ENCODE measurements at places on chromosomes 5 and 9. TPM values are rescaled to one million over a fixed set of nuclear protein-coding genes. Genes with fewer than 3 reads are reported as not detected.

DNA sequence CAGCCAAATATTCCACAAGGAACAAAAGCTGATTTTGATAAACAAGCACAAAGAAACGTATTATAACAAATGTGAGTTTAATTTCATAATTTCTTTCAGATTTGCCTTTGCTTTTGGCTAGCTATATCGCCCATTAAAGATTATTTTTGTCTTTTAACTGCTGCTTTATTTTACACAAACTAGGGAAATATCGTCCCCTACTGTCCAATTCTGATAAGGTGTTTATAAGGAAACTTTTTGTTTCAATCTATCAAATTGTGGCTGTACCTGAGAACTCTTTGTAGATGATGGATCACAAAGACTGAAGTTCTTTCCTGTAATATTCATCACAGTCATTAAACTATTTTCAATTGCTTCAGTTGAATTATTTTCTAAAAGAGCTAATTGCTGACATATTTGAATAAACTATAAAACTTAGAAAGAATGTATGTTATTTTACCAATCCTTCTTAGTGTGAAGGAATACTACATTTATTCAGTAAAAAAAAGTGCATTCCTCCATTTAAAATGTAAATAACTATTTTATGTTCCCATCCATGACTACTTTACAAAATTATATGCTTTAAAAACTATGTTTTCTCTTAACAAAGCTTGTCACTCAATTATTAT is 431.3 kb upstream of the ITGA1 start:
- H3K4me1 ChIP-seq = no peaks in the 10 kb centered on the region
- no peaks in the 10 kb centered on the region for H3K36me3 ChIP-seq
- H3K4me3 ChIP-seq = no peak overlapping the region
- no peak overlapping the region for H3K27ac ChIP-seq

DNA sequence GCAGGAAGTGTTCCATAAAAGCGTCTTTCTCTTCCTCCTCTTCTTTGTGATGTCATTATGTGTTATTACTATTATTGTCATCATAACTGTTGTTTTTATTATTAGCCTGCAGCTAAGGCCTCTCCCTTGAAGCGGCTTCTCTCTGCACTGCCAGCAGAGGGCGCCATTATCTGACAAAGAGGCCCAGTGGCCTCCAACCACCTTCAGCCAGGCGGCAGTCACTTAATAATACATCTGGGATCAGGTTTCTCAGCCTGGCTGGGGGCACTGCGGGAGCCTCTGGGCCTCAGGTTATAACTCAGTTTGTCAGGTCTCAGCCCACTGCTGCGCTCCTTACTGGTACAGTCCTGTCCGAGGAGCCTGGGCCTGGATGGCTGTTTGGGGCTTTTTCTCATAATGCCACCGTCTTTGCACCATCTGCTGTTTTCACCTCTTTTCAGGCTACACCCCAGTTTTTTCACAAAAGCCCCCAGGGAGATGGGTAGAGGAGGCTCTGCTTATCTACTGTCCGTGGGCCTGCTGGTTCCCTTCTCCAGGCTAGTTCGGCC is 281.9 kb downstream of the NSG2 start:
- H3K4me3 ChIP-seq = no peak overlapping the region
- no peak for DNase-seq
- no peaks in the 10 kb centered on the region for H3K4me1 ChIP-seq
- no peaks in the 10 kb centered on the region for H3K36me3 ChIP-seq
- H3K27ac ChIP-seq = no peak overlapping the region

DNA sequence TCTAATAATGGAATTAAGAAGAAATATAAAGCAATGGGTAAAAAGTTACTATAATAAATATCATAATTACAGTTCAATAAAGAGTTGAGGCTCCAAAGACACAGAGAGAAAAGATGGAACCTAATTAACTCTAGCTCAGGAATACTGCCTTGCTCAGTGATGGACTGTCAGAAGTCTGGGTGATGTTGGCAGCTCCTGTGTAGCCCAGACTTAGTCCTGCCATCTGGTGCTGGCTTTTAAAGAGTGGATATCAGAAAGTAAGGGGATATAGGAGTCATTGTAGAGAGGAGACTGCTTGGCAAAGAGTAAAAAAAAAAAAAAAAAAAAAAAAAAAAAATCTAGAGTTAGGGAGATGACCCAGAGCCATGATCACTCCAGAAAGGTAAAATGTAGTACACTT is 551.9 kb upstream of the DMAC1 start:
- no peak for DNase-seq
- no peaks in the 10 kb centered on the region for H3K36me3 ChIP-seq
- H3K27me3 ChIP-seq = no peaks in the 10 kb centered on the region
- no peaks in the 10 kb centered on the region for H3K4me1 ChIP-seq

GRCh38 chr5:103569313-103570060 is 6.9 kb upstream of the NUDT12 start:
- no peaks in the 10 kb centered on the region for H3K4me1 ChIP-seq
- no peaks in the 10 kb centered on the region for H3K27me3 ChIP-seq
- no peak overlapping the region for H3K27ac ChIP-seq
- no peak for DNase-seq
- H3K36me3 ChIP-seq = no peaks in the 10 kb centered on the region
- no peak overlapping the region for H3K4me3 ChIP-seq

GRCh38 chr9:124764774-124765438 is 6.2 kb downstream of the NR6A1 start:
- DNase-seq = no peak
- no peaks in the 10 kb centered on the region for H3K36me3 ChIP-seq
- H3K4me1 ChIP-seq = peaks cover 11% of the 10 kb centered on the region
- no peak overlapping the region for H3K27ac ChIP-seq

The PCDHA1 gene
- total RNA-seq = not detected

The UGT3A1 gene
- total RNA-seq = not detected

Measured in upper lobe of left lung (tissue), 6 donors.